Naive thymus-derived CD4-positive, alpha-beta T cell (primary cell): ENCODE measurements at places on chromosomes 5 and 9.

DNA sequence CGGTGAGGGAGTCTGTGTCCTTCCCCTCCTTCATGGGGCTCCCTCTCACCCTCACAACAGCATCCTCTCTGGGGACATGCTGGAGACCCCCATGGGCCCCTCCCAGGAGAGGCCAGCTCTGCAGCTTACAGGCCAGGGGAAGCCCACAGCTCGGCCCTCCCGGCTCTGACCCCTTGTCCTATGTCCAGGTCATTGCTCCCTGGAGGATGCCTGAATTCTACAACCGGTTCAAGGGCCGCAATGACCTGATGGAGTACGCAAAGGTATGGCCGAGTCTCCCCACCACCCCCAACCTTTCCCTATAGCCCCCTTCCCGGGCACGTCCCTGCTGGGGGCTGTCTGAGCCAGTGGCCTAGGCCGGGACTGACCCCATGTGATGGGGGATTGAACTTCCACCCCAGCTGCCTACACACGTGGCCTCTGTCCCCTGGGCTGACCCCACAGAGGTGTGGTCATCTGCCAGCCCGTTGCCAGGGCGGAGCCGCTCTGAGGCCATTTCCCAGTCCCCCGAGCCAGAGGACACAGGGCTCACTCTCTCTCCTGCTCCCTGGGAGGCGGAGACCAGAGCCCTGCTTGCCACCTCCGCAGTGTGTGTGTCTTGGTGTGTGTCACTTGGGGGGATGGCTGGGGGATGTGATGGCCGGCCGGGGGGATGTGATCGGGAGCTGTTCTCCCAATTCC is 21.9 kb downstream of the ASS1 start:
- DNase-seq, result no peak

DNA sequence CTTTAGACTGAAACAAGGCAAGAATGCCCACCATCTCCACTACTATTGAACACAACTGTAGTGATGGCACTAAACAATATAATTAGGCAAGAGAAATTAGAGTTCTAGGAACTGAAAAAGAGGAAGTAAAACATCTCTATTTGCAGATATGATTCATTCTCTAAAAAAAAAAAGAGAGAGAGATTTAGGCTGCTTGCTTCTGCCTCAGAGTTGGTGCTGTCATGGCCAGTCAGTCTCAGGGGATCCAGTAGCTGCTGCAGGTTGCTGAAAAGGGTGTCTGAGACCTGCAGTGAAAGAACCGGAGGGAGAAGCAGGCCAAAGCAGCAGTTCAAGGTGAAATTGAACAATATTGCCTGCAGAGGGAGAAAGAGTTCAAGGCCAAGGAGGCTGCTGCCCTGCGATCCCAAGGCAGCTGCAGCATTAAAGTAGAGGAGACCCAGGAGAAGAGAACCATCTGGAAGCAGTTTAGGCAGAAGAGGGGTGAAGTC is 72.5 kb downstream of the AP3B1 start:
- DNase-seq, result no peak

DNA sequence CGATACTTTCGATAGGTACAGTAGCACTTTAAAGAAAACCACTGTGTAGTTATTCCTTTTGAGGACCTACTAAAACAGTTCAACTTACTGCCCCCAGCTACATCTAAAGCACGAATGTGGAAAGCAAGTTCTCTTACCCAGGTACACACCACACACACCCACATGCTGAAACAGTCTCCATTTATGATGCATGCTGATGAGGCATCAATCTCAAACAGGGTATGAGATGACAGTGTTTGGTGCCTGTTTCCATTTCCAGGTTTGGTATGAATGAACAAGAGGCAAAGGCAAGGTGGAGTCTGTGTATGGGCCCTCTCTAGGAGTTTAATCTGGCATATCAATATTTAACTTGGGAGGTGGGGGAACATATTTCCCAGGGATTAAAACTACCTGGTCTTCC is 13.9 kb downstream of the HMGXB3 start:
- DNase-seq, result no peak

GRCh38 chr5:332843-333242 is 11.3 kb downstream of the AHRR start:
- DNase-seq, result no peak

DNA sequence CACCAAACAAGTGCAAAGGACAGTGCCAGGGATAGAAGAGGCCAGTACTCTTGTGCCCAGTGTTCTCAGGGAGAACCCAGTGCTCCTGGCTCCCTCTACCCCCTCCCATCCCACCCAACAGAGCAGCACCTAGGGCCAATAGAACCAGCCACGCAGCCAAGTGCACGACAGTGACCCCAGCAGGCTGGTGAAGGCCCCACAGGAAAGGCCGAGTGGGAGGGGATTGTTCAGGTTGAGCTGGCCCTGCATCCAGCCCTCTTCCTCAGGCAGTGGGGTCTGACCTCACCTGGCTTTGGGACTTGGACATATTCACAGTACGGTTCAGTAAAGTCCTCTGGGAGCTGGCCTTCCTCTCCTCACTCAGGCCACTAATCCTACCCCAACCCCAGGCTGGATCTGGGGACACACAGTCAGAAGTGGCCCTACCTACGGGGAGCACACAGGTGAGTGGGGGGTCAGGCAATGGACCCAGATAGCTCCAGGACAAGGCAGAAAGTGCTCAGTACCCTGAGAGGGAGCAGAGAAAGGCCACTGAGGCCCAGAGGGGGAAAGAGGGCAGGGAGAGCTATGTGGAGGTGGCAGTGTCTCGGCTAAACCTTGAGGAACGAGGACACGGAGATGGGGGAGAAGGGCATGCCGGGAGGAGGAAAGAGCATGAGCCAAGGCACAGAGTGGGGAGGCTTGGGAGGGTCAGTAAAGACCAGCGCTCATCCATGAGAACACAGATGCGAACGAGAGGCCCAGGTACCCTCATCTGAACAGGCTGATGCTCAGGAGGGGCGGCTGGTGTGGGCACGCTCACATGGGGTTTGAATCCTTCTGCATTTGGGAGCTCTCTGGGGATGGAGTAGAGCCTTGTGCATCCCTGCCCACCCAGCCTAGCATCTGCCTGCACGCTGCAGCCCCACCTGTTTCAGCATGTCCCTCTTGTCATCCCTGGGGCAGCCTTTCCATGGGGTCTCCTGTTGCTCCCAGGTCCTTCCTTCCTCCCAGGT is 25.6 kb downstream of the POLR1E start:
- no peak for DNase-seq

GRCh38 chr5:169923988-169924387 is 56.3 kb downstream of the INSYN2B start:
- DNase-seq, result no peak

GRCh38 chr5:145680767-145681166 is 154.4 kb downstream of the PRELID2 start:
- no peak for DNase-seq

GRCh38 chr5:58012102-58012501 is 447.8 kb downstream of the PLK2 start:
- DNase-seq, result no peak
